ENCODE measurements at places on chromosomes 13 and 19.

GRCh38 chr13:65339241-65339640 lies 1890.9 kb downstream of the PCDH9 start:
- no peak for DNase-seq

DNA sequence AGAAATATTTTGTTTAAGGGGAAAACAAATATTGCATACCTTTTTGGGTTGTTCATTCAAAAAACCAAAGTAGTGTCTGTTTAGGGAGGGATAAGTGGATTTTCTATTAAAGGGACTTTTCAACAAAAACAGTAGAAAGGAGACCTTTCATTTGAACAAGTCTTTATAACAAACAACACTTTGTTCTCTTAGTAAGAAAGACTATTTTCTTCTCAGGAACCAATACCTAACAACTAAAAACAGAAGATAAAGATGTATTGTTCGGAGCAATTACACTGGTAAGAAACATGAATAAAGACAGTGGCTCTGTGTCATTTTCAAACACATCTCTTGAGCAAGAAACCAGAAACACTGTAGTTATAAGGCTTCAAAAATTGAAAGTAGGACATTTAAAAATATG lies 1610.1 kb upstream of the PCDH20 start:
- DNase-seq: no peak

DNA sequence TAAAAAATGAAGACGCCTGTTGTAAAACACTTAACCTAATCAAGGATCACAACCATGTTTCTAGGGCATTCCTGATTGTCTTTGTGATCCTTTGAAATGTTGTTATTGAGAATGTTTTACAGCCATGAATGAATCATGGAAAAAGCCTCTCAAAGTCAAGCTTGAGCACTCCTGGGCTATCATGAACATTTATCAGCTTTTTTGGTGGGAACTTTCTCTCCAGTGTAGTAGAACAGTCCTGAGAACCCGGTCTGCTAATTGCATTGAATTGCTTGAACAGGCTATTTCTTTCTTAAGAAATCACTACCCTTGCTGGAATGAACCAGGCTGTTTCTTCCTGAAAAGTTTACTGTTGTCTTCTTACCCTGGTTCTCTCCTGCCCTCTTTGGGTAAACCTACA lies 516.5 kb downstream of the FGF9 start:
- DNase-seq: no peak

DNA sequence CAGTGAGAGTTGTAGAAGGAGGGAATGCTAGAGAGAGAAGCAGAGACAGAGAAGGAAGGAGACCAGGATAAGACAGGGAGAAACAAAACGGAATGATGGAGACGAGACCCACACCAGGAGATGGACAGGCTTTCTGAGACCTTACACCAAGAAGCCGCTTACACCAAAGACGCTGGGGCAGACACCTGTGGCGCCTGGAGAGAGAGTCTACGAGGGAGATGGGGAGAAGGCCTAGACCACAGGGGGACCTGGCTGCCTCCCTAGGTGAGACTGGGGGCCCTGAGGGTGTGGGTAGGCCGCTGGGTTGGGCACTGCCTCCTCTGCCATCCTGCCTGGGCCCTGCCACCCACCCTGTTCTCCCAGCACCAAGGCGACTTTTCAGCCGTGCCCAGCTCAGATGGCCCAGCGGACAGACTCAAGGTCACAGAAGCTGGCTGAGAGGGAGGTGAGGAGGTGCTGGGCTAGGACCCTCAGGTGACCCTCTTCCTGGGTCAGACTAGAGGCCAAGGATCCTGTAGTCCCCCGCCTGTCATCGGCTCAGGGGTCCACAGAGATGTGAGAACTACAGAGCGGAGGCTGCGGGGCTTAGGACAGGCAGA lies 5.0 kb downstream of the PLIN5 start:
- DNase-seq: no peak

DNA sequence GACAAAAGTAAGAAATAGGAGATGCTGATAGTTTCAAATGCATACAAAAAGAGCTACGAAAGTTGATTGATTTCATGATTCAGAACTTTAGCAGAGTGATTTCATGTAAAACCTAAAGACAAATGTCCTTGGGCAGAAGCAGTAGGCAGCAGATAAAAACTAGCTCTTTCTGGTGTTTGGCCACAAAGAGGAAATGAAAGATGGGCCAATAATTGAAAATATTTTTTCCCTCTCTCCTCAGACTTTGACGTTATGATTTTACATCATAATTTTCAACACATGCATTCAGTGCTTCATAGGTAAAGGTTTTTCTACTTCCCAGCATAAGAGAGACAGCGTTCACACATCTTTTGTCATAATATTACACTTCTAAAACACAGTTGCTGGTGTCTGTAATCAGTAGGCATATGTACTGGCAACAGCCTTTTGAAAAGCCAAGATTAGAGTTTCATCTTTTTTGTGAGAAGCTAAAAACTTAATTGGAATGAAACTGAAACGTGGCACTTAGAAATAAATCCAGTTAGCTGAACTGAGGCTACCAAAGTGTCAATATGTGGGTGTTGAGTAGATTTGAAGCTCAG lies 9.3 kb downstream of the SCEL start:
- DNase-seq: no peak

GRCh38 chr13:25731037-25731436 lies 320.8 kb downstream of the SHISA2 start:
- no peak for DNase-seq

GRCh38 chr19:611481-611868 lies 21.8 kb downstream of the HCN2 start:
- no peak for DNase-seq

GRCh38 chr13:24142886-24143285 lies 17.6 kb upstream of the SPATA13 start:
- no peak for DNase-seq

- DNase-seq: no peak
Observed at GRCh38 chr13:57724486-57725272, 93.1 kb downstream of the PCDH17 start.

DNA sequence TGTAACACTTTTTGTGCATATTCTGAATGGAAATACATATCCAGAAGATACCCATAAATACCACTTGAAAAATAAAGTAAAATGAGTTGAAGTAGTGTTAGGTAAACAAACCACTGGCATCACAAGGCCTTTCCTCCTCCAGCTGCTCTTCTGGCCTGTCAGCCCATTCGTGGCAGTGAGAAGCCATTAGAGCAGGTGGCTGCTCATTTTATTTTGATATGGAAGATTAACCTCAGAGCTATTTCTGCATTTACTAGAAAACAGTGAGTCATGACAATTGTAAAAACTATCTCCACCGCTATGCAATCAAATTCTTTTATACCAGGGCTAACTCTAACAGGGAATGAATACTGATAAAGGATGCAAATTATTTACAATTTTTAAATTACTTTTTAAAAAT lies 2898.1 kb downstream of the PCDH9 start:
- DNase-seq: no peak

GRCh38 chr19:28019901-28020300 lies 1193.0 kb downstream of the UQCRFS1 start:
- no peak for DNase-seq

DNA sequence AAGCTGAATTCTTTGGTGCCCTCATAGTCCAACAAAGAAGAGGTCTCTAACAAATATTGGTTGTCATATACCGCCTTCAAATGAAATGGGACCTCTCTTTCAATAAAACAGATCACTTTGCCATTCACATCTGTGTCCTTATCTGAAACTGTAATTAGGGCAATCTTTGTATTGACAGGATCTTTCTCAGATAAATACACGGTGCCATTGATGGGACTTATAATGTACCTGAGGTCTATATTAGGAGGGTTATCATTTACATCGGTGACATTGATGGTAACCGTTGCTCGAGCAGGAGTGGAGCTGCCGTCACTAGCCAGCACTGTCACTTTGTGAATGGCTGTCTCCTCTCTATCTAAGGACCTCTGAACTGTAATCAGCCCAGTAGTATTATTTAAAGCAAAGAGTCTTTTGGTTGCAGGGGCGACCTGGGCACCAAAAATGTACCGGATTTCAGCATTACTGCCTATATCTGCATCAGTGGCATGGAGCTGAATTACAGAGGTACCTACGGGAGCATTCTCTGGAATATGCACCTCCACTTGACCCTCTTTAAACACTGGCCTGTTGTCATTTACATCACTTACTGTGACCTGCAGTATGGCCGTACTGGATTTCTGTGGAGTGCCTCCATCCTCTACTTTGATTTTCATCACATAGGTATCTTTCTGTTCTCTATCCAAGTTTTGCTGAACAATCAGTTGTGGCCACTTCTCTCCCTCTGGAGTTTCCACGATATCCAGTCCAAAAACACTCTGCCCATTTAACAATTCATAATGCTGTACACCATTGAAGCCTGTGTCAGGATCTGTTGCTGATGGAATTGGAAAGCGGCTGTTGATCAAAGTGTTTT lies 2.8 kb downstream of the PCDH9 start:
- DNase-seq: no peak

DNA sequence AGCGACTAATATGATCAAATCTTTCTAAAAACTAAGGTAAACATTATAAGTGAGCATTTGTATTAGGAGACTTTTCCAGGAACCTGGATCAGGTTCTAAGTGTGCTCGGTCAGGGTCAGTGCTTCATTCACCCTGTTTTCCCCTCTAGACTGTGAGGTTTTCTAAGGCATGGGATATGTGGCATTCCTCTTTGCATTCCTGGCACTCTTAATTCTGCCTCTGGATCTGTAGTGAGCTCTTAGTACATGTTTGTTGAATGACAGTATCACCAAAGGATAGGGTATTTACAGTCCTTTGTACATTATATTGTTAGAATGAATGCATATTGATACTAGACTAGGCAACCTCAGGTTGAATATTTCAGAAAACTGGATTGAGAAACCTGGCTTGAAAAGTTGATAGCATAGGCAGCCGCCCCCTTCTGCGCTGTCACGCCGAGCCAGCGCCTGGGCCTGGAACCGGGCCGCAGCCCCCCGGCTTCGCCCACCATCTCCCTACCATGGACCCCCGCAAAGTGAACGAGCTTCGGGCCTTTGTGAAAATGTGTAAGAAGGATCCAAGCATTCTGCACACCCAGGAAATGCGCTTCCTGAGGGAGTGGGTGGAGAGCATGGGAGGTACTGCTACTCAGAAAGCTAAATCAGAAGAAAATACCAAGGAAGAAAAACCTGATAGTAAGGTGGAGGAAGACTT lies 156.5 kb downstream of the KCNRG start:
- DNase-seq: no peak

GRCh38 chr19:38361633-38362075 lies 12.7 kb upstream of the PSMD8 start:
- peak; percentile 31 for DNase-seq

- no peak for DNase-seq
Observed at GRCh38 chr19:38149661-38150061, 74.4 kb downstream of the DPF1 start.

DNA sequence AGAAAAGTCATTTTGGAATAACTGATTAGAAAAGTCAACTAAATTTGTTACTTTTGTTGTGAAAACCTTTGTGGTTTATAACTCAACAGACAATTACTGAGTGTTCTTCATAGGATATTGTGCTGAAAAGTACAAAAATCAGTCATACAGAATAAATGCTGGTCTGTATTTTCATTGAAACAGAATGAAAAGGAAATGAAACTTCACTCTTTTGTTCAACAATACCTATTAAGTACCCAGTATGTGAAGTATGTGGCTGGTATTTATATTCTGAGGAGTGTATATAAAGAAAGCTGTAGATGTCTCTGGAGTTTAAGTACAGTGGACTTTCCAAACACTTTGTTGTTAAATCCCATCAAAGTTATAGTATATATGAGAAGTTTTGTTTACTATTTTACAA lies 828.4 kb upstream of the ATXN8OS start:
- DNase-seq: no peak

DNA sequence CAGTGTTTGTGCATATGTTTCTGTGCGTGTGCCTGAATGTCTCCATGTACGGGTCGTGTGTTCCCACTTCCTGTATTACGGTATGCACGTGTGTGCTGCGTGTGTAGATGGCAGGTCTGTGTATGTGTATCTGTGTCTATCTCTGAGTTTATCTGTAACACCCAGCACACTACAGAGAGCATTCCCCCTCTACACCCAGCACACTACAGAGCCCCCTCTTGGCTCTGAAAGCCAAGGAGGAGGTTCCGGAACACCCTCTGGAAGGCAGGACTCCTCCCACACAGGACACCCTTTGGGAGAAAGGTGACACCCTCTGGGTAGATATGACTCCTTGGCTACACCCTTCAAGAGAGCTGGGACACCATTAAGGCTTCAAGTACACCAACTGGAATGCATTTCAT lies 2.1 kb upstream of the ERFL start:
- DNase-seq: no peak

DNA sequence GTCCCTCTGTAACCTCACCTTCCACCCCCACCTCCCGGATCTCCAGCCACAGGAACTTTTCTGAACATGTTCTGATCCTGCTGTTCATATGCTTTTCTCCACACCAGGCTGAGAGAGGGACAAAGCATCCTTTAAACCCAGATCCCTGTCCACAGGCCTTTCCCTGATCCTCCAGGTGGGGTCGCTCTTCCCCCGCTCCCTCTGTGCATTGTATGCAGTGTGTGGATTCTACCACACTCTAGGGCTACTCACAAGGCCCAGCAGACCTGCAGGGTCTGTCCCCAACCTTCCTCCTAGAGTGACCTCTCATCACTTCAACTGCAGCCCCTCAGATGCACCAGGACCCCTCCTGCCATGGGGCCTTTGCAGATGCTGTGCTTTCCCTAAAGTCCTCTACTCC lies 1200.6 kb downstream of the UQCRFS1 start:
- no peak for DNase-seq

DNA sequence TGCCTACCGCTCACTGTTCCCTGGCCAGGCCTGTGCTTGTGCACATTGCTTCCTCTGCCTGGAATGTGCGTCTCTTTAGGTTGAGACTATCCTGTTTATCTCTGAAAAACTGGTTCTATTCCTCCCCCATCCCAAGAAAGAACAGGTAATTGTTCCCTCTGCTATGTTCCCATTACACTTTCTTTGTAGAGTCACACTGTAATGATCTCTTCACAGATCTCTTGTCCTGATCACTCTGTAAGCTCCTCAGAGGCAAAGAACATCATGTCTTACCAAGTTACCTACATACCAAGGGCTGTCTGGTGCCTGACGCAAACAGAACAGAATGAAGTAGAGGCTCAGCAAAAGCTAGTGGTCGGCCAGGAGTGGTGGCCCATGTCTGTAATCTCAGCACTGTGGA lies 40.3 kb downstream of the SPRYD7 start:
- no peak for DNase-seq

- DNase-seq: no peak
Observed at GRCh38 chr13:21225841-21226581, 49.6 kb downstream of the MRPL57 start.

GRCh38 chr19:45098521-45099466 lies 5.8 kb downstream of the PPP1R37 start:
- no peak for DNase-seq

- no peak for DNase-seq
Observed at GRCh38 chr13:75153386-75153785, 328.6 kb downstream of the TBC1D4 start.

- DNase-seq: no peak
Observed at GRCh38 chr13:111460548-111461444, 140.4 kb downstream of the TEX29 start.

- peak; percentile 87 for DNase-seq
Observed at GRCh38 chr13:21176215-21176981, at the start of the genes MRPL57 and SKA3. Gene MRPL57 (plus strand): TSS chr13:21176658. CDS start chr13:21176917, 259 bp downstream. Gene SKA3 (minus strand): TSS chr13:21176552. CDS start chr13:21176477, 75 bp downstream.

- peak; percentile 56 for DNase-seq
Observed at GRCh38 chr19:48635263-48635965, 1.8 kb downstream of the DBP start.

Measured in stimulated activated CD4-positive, alpha-beta T cell treated with anti-CD3 and anti-CD28 coated beads, TNF-alpha, amount 100 ng/mL, for 4 hours (primary cell).